ENCODE measurements at places on chromosomes 5 and 9.
A peak's percentile ranks its signal among the peaks of the same experiment; 100 is the strongest.

- DNase-seq = no peak
Measured at GRCh38 chr5:73303148-73304079, 130.4 kb downstream of the TMEM174 start.

DNA sequence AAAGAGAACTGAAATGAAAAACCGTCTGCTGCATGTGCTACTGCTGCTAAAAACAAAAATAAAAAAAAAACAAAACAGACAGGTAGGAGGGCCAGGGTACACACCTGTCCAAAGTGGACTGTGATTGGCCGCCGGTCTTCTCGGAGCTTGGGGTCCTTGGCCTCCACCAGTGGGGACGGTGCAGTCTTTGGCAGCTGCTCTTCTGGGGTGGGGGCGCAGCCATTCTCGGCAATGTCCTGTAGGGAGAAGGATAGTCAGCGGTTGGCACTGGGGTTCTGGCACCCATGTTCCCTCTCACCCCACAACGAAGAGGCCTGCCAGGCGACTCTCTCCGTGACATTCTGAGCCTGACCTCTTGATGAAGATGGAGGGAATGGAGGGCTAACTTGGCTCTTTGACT is 84.3 kb downstream of the CRB2 start:
- no peak for DNase-seq

DNA sequence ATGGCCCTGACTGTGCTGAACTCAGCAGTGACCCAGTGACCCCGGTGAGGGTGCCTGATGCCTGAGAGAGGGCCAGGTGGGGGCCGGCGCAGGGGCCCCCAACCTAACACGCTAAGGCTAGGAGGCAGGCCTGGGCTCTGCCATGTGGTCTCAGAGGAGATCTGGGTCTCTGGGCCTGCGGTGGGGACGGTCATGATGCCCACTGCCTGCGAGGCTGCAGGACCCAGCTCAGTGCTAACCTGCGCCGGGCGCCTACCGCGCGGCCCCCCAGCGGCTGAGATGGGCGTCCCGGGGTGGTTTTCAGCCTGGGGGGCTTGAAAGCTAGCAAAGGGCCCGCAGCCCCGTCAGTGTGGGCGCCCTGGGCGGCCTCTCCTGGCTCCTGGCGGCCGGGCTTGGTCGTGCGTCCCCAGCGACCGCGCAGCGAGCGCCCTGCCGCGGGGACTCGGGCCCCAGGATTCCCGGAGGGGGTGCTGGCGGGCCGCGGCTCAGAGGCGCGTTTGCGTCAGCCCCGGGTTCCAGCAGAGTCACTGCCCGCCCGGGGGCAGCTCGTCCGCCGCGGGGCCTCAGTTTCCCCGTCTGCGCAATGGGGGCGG is 2.5 kb downstream of the EGFL7 start:
- no peak for DNase-seq

DNA sequence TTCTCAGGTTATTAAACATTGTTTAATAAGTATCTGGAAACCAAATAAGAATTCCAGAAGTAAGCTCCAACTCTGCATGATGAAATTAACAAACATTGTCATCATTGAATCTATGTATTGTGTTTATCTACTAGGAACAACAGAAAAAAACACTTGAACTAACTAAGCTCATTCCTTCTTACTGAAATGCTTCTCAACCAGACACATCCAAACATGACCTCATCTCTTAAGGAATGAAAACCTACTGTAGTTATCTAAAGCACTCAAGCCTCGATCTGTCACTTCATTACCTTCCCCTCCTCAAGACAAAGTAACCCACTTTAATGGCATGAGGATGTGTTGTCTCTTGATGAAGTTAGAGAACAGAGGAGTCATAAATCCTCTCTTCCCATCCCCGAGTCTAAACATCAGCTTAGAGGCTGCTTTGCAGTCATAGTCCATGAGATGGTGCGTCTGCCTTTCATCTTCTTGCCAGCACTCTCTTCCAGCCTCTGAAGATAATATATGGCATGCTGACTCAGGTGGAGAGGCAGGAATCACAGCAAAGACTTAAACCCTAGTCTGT is 86.5 kb downstream of the CEMIP2 start:
- no peak for DNase-seq

DNA sequence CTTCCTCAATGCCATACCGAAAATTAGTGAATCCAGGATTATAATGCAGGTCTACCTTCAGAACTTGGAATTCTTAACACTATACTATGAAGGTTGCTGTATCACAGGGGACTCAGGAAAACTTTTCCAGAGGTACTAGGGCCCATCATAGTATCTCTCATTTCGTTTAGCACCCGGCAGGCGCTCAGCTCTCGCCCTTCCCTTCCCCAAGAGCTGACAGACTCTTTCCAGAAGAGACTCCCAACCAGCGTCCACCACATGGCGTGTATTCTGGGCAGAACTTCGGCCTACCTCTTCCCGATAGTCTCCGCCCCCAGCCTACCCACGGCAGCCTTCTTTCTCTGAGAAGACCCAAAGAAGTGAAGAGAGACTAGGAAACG is 271 bp downstream of the NOL8 start:
- DNase-seq = no peak

DNA sequence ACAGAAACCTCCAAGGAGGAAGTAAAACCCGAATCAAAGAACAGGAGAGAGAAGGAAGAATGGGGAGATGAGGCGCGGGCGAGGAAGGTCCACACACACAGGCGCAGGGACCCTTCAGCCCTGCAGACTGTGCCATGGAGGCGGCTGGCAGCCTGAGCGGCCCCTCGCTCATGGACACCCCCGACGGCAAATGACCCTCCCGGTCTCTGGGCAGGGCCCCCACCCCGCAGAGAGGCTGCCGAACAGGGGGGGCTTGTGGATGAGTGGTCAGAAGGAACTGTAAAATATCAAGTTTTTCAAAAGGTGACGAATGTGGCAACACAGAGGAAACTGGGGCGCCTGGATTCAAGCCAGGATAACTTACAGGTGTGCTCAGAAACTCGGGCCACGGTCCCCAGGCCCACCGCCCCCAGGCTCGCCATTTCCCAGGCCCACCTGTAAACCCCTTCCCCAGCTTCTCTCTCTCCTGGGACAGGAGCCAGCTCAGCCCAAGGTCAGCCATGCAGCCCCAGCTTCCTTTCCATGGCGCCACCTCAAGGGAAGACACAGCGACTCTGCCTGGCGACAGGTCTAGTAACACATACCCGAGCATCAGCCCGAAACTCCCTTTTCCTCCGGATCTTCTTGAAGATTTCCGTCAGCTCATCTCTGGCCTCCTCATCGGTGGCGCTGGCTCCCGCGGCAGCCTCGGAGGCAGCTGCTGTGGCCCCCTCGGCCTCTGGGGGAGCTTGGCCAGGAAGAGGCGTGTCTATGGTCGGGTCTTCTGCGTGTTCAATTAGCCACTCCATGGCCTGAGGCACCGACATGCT is 16.5 kb downstream of the UBAC1 start:
- DNase-seq = no peak

GRCh38 chr9:137449931-137450538 is 8.9 kb upstream of the ENTPD8 start:
- no peak for DNase-seq

DNA sequence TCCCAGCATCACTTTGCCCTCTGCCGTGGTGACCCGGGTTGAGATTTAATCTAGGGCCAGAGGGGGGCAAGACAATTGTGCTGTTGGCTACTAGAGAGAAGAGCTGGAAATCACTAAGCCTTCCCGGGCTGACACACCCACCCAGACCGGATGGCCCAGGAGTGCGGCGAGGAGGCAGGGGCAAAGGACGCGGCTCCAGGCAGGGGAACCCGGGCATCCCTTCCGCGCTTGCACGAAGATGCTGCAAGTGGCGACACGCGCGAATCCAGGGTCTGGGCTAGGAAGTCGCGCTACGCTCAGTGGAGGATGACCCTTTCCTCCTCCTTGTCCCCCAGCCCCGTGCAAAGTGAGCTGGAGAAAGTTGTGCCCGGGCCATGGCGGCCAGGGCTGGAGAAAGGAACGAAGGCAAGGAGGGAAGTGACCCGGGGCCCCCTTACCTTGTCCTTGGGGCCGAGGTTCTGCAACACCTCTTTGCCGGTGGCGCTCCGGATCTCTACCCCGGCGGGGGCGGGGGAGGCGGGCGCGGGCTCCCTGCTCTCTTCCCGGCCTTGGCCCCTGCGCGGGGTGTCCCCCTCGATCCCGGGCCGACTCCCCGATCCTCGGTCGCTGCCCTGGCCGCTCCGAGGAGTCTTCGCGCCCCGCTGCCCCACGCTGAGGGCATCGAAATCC is 693 bp downstream of the DPYSL3 start:
- no peak for DNase-seq

DNA sequence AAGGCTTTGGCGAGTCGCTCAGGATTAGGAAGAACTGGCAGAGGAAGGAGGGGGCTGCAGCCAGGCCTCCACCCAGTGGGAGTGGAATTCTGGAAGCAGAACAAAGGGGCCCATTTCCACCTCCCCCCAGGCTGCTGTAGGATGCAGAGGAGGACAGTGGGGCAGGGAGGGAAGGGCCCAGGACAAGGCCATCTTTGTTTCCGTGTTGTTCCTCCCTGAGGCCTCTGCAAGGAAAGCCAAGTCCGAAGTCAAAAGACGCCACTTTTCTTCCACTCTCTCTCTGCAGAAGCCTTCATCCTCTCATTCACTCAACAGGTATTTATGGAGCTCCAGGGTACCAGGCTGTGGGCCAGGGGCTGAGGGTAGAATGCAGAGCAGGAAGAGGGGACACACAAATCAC is 70.7 kb downstream of the ENTREP1 start:
- DNase-seq = no peak

DNA sequence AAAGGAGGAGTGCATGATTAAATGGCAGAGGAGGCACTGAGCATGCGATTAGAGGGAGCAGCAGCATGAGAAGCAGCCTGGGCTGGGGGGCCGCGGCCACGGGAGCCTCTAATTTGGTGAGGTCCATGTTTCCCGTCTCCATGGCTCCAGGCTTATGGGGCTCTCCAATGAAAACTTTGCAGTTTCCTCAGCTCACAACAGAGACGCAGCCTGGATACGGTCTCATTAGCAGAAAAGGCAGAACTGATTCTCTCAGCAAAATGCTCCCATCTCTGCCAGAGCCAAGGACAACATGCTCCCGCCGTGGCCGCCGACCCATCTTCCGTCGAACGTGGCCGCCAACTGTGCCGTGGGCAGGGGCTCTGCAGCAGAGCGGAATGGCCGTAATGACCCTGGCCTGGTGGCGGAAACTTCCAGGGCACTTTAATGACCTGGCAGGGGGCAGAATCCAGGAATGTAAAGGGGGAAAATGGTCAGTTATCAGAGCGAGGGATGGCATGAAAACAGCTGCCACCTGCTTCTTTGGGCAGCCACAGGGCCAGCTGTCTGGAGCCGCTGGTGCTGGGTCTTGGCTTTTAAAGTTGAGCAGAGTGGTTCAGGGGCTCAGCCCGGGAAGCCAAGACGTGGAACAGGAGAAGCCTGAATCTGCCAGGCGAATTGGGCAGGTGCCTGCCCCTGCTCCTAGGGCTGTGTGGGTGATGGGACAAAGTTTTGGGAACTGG is 76.5 kb downstream of the COL5A1 start:
- DNase-seq = no peak

- DNase-seq = peak; percentile 53
Measured at GRCh38 chr9:469672-470551, 255.2 kb downstream of the DOCK8 start.

- DNase-seq = no peak
Measured at GRCh38 chr5:43851741-43852140, 248.8 kb downstream of the NNT start.

- no peak for DNase-seq
Measured at GRCh38 chr5:132488590-132488989, 2.0 kb downstream of the IRF1 start.

DNA sequence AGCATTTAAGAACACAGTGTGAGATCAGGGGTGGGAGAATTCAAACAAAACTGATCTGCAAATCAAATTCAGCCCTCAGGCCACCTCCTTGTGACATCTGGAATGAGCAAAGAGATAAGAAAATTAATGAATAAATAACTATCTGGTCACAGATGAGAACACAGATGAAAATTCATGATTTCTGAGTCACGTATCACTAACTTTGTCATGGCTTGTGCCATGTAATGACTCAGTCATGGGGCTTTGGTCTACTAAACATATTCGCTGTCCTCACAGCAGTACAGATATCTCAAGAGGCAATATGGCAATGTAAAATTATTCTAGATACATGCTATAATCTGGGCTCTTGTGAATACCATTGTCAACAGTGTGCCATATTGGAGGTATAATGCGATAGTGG is 274.4 kb downstream of the MAN2A1 start:
- no peak for DNase-seq

- DNase-seq = peak; percentile 97
Measured at GRCh38 chr5:133051542-133052316, at the start of gene HSPA4. TSS of gene HSPA4 (plus strand) at chr5:133052013. CDS start at chr5:133052251, 238 bp downstream.

- no peak for DNase-seq
Measured at GRCh38 chr9:127608104-127608966, 3.7 kb upstream of the STXBP1 start.

DNA sequence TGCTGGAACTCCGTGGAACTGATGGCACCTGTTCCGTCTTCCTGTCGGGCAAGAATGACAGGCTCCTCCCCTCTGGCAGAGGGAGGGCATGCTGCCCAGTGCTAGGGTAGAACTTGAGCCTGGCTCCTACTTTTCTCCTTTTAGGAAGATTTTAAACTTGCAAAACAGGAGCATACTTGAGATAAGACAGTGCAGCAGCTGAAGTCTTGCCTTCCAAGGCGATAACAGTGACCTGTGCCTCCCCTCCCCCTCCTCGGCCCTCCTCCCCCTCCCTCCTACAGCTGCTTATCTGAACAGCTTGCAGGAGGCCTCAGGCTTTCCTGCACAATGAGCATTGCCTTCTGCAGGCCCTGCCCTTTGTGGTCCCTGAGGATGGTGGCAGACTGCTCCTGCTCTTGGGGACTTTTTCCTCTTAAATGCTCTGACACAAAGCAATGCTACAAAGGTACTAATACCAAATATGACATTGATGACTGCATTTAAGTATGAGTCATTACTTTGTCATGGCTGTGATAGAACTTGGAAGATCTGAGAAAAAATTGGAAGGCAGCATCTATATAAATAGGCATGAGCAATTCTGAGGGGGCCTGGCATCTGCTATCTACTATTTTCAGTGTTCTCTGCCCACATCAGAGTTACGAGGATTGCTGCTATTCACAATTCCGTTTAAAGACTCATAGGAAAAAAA is 2.0 kb downstream of the GADD45G start:
- no peak for DNase-seq

- DNase-seq = no peak
Measured at GRCh38 chr9:108972186-108972585, 38.0 kb downstream of the ABITRAM start.

DNA sequence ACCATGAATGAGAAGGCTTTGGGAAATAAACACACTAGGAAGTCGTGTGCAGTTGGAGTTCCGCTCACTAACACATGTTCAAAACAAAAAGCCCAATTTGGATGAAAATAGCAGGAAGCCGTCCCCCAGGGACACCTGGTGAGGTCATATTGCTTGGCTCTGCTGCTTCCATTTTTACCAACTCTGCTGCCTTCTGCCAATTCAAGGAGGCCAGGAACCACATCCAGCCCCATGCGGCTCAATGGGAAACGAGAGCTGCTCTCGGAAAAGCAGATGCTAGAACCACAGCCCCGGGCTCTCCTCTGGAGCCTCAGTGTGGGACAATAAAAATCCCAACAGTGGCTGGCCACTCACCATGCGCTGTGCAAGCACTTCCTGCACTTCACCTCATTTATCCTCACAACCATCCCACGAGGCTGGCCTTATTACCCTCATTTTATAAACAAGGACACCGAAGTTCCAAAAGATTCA is 13.4 kb downstream of the ADAM19 start:
- DNase-seq = no peak

GRCh38 chr5:177509381-177509951 is at the start of gene DOK3:
TSS of gene DOK3 (minus strand) at chr5:177509826. CDS start at chr5:177509540, 286 bp downstream.
- DNase-seq = no peak

- no peak for DNase-seq
Measured at GRCh38 chr9:123787416-123787815, 142.5 kb downstream of the DENND1A start.

- DNase-seq = no peak
Measured at GRCh38 chr5:168991311-168991710, 309.6 kb downstream of the SLIT3 start.

GRCh38 chr9:82170866-82171265 is 182.3 kb downstream of the SPATA31D1 start:
- DNase-seq = no peak
